ENCODE measurements at places on chromosomes 1 and 21.

- DNase-seq: no peak
These were observed 37.9 kb downstream of the YARS1 start for GRCh38 chr1:32779242-32779641.

- no peak for DNase-seq
These were observed 5.4 kb upstream of the HES5 start for GRCh38 chr1:2535455-2535854.

DNA sequence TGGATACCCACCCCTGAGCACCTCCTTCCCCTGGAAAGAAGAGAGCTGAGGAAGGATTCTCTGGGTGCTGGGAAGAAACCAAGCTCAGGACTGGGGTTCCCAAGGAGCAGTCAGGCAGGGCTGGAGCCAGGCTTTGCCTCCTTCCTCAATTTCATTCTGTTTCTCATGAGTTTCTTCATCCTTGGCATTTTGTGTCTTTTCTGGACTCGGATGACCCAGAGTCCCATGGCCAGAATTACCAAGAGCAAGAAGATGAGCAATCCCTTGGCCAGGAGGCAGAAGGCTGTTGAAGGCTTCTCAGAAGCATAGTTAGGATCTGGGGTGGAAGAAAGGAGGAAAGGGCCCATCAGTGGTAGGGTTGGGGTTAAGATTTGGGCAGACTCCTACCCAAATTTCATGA, 2.5 kb downstream of the SLAMF9 start:
- peak; percentile 91 for DNase-seq

DNA sequence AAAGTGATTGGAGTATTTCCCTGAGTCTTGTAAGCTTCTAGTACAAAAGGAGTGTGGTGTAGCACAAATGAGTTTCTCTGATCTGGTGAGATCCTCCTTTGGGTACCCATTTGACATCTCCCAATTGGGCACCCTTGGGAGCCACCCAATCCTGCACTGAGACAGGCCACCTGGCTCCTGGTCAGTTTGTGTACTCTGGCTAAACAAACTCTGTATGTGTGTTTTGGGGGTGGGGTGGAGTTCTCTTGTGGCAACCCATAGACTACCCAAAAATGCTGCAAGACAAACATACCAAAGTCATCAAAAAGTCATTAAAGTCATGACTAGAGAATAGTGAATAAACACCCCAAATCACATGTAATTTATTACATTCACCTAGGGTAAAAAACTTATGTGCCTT, 8.4 kb upstream of the HIVEP3 start:
- no peak for DNase-seq
